T-helper 2 cell treated with Interferon-gamma antibody and Interleukin-4, amounts not matched to agents 100 ng/mL and 5 ng/mL, for 36 hours (primary cell): ENCODE measurements at places on chromosomes 7 and 10. TPM values are rescaled to one million over a fixed set of nuclear protein-coding genes. Genes with fewer than 3 reads are reported as not detected.

ATG9B gene
- total RNA-seq = 9.6 and 10.3 TPM in 2 replicates

PURB gene
- 25.9 and 26.6 TPM in 2 replicates for total RNA-seq

SPDYE18 gene
- 0.32 and 1.0 TPM in 2 replicates for total RNA-seq

LIPJ gene
- 0.18 TPM in 1 of 2 replicates, not detected in the other for total RNA-seq

SEC31B gene
- 268 and 278 TPM in 2 replicates for total RNA-seq

NPC1L1 gene
- not detected in 2 replicates for total RNA-seq

IRF5 gene
- 7.2 and 8.0 TPM in 2 replicates for total RNA-seq

OPALIN gene
- not detected in 2 replicates for total RNA-seq

MMRN2 gene
- total RNA-seq = not detected in 2 replicates

DPP6 gene
- total RNA-seq = not detected in 2 replicates

SLC26A3 gene
- not detected in 2 replicates for total RNA-seq

FAM237B gene
- total RNA-seq = not detected in 2 replicates

WDR86 gene
- not detected in 2 replicates for total RNA-seq

TUBAL3 gene
- not detected in 2 replicates for total RNA-seq

GIMAP6 gene
- 115 and 119 TPM in 2 replicates for total RNA-seq

AKR1C8 gene
- total RNA-seq = 0.20 and 0.23 TPM in 2 replicates

VWDE gene
- total RNA-seq = 4.1 and 4.2 TPM in 2 replicates

FERD3L gene
- total RNA-seq = not detected in 2 replicates

STAMBPL1 gene
- total RNA-seq = 39.4 and 39.5 TPM in 2 replicates

HECW1 gene
- total RNA-seq = not detected in 2 replicates

PAX4 gene
- not detected in 2 replicates for total RNA-seq

POM121C gene
- total RNA-seq = 78.8 and 86.1 TPM in 2 replicates

PROSER2 gene
- 0.23 and 0.32 TPM in 2 replicates for total RNA-seq

LRMDA gene
- total RNA-seq = not detected in 2 replicates

HABP2 gene
- total RNA-seq = not detected in 2 replicates

OR6B1 gene
- not detected in 2 replicates for total RNA-seq

MKX gene
- total RNA-seq = 0.68 TPM in 1 of 2 replicates, not detected in the other

MMP21 gene
- total RNA-seq = 0.09 and 0.16 TPM in 2 replicates

ZP3 gene
- 3.3 and 4.5 TPM in 2 replicates for total RNA-seq

PRLHR gene
- not detected in 2 replicates for total RNA-seq

SHTN1 gene
- total RNA-seq = 0.32 and 0.75 TPM in 2 replicates

WBP1L gene
- total RNA-seq = 26.6 and 27.7 TPM in 2 replicates

MDFIC gene
- total RNA-seq = 90.1 and 93.5 TPM in 2 replicates

ADAM22 gene
- total RNA-seq = 2.9 and 3.2 TPM in 2 replicates

AMZ1 gene
- 0.11 TPM in 2 replicates for total RNA-seq

KCNMA1 gene
- 0.39 TPM in 1 of 2 replicates, not detected in the other for total RNA-seq

ZNF488 gene
- total RNA-seq = 0.93 and 1.3 TPM in 2 replicates

SLC29A3 gene
- 4.3 and 4.5 TPM in 2 replicates for total RNA-seq

OSBPL3 gene
- total RNA-seq = 104 and 106 TPM in 2 replicates

RSPH10B gene
- 0.34 TPM in 1 of 2 replicates, not detected in the other for total RNA-seq

THAP5 gene
- total RNA-seq = 32.8 and 33.1 TPM in 2 replicates

FEZF1 gene
- total RNA-seq = not detected in 2 replicates

RBP3 gene
- total RNA-seq = not detected in 2 replicates

FAM25C gene
- not detected in 2 replicates for total RNA-seq

EGR2 gene
- total RNA-seq = 5.7 and 6.5 TPM in 2 replicates

WNT8B gene
- 0.27 and 0.41 TPM in 2 replicates for total RNA-seq
